Activated CD4-positive, CD25-positive, alpha-beta regulatory T cell treated with anti-CD3 and anti-CD28 coated beads, Interleukin-2, amount 50 U/mL, for 72 hours (primary cell): ENCODE measurements at places on chromosomes 1 and 21.

DNA sequence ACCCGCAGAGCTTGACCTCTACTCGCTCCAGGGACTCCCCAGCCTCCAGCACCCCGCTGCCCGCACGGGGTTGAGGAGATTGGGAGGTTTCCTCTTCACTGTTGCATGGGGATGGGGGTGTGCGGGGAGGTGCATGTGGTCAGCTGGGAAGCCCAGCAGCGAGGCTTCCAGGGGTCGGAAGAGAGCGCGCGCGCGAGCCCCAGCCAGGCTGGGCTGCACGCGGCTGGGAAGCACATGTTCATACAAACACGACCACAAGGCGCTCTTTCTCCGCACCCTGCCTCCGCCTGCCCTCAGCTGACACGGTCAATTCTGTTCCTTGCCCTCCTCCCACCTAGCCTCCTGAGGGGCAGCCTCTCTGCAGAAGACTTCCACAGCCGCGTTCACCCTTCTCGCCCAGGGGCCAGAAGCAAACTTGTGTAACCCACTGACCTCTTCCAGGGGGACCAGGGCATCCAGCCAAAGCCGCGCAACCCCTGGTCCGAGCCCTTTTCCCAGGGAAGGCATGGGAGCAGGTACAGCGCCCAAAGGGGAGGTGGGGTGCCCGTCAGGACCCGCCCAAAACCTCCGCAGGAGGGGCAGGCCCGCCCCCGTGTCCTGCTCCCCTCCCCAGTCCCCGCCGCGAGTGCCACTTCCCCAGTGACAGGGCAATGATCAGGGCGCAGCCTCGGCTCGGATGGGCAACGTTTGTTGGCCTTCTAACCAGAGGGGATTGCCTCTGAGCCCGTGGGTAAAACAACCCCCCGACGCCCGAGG lies 1.3 kb downstream of the COL24A1 start:
- DNase-seq = no peak

DNA sequence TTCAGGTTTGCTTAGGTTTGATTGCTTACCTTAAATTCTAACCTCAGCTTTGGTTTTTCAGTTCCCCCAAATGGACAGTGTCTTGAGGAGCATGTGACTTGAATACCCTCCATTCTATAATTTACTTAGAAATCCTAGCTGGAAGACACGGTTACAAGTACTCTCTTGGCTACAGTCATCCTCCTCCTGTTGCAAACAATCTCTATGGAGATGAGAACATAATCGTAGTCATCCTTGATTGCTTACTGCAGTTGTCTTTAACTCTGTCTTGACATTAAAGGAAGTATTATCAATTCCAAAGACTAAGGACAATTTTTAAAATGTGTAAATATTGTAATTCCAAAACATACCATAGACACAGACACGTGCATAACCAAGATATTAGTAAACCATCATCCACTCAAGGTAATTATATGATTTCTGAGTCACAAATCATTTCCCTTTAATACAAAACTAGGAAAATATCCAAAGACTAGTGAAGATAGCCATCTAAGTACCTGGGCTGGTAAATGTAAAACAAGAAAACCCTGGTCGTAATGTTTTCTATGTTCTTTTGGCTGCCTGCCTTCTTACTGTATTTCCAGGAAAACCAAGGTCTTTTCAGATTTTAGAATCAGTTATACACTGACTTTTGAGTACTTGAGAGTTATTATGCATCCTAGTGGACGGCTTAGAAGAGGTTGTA lies 149.9 kb downstream of the CHRM3 start:
- no peak for DNase-seq

DNA sequence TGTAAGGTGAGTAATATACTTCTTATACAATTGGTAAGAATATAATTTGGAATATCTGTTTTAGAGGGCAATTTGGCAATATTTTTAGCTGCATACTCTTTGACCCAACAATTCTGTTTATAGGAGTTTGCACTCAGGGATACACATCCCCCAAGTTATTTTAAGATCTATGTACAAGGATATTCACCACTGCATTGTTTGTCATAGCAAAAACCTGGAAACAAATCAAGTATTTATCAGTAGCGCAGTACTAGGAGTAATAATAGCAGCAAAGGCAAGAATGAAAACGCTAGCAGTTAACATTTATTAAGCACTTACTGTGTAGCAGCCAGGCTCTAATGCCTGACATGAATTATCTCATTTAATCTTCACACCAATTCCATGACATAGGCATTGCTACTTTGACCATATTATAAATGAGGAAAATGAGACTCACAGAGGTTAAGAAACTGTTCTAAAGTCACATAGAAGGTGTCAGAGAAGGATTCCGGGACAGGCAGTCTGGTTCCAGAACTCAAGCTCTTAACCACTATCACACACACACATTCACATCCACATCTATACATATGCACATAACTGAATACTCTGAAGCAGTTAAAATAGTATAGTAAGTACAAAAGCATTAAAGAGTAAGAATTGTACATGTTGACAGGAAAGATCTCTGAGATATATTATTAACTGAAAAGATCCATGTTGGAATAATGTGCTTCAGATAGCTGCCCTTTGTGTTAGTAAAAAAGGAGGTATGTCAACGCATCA lies 30.6 kb downstream of the PHC2 start:
- DNase-seq = no peak

GRCh38 chr1:86865973-86866637 lies 47.8 kb downstream of the SELENOF start:
- DNase-seq = no peak

- DNase-seq = no peak
Observed at GRCh38 chr1:54169068-54169467, 16.3 kb upstream of the CDCP2 start.

DNA sequence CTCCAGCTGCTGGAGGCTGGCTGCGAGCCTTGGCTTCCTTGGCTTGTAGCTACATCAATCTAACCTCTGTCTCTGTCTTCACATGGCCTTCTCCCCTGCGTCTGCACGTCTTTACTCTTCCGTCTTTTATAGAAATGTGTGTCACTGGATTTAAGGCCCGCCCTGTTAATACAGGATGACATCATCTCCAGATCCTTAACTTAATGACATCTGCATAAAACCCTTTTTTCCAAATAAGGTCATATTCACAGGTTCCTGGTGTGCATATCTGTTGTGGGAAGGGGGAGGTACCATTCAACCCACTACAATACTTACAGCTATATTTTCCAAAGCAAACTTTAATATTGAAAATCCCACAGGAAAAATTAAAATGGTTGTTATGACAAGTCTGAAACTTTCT lies 165.3 kb upstream of the FOXD3 start:
- DNase-seq = no peak

DNA sequence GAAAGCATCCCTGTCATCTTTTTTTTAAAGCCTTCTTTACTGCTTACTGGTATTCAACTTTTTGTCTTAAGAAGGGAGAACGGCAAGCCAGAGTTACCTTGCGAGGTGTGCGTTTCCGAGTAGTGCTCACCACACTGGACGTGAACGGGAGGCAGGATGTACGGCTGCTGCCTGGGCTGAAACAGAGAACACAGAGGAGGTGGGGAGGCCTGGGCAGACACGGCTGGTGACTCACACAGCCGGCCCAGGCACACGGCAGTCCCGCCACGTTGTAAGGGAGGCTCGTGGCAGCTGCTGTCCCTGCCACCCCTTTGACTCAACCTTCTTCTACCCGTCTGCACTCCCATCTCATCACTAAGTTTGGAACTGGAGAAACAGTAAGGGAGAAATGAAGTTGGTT lies 105.8 kb downstream of the SMYD2 start:
- no peak for DNase-seq

- DNase-seq = no peak
Observed at GRCh38 chr1:89706700-89707012, 73.7 kb downstream of the LRRC8C start.

- no peak for DNase-seq
Observed at GRCh38 chr1:10338047-10338446, 60.8 kb upstream of the PGD start.

DNA sequence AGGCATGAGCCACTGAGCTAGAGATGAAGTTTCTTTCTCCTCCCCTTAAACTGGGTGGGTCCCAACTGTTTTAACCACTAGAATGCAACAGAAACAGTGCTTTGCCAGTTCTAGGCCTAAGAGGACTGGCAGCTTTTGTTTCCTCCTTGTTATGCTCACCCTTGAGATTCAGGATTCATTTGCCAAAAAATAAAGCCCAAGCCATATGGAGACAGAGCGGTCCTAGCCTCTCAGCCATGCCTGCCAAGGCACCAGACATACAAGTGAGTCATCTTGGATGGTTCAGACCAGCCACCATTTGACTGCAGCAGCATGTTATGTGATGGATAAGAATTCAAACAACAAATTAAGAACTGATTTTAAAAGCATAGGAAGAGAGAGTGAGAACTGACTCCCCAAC lies 38.1 kb upstream of the STUM start:
- no peak for DNase-seq

GRCh38 chr1:68145418-68146126 lies 86.8 kb downstream of the WLS start:
- no peak for DNase-seq

DNA sequence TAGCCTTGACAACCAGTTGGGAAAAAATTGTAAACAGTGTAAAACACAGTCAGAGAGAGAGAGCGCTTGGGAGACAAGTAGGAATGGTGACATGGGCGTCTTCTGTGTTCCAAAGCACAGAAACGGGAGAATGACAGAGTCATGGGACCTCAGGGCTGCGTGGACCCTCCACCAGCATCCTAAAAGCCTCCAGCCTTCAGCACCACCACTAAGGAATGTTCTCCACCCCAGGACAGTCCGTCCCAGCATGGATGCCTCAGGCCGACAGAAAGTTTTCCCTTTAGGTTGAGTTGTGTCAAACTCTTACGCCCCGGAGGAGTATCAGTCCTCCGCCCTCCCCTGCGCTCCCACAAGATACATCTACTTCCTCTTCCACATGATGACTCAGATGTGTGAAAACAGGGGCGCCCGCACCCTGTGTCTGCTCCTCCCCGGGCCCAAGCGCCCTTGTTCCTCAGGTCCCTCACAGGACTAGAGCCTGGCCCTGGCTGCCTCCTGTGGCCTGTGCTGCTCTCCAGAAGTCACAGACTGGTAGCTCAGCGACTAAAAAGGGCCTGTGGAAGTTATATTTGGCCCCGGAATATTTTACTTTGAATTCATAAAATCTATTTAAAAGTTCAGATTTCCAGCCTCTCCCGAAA lies 63.9 kb upstream of the EFHD2 start:
- no peak for DNase-seq
